ENCODE measurements at places on chromosomes 2 and 18.

DNA sequence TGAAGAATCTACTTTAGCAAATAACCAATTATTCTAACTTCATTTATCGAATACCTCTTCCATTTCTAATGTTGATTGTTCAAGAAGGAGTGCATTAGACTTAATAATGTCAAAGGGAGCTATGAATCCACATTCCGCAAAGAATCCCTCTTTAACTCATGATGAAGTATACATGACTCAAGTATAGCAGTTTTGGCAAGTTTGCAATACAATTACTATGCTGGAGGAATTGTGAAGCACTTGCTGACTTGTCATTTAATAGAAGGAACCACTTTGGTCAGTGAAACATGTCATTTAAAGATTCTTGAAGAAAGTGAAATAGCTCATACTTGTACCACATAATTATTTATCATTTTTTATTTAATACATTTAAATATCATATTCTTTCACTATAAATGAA is 125.1 kb downstream of the SLC39A10 start:
- no peak for DNase-seq

DNA sequence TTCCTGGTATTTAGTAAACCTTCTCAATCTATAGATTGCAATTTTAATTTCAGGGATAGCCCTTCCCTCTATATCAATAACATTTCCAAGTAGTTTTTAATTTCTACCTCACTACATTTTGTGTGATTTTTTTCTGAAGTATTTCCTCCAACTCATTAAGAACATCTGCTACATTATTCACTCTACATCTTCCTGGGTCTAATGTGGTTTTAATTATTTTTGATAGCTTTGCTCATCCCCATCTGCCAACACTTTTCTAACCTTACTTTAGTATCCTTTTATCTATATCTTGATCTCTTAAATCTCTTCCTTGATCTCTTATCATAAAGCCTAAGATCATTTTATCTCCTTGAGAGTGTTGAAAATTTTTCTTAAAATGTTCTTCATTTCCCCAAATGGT is 278.3 kb upstream of the CYP26B1 start:
- no peak for DNase-seq

DNA sequence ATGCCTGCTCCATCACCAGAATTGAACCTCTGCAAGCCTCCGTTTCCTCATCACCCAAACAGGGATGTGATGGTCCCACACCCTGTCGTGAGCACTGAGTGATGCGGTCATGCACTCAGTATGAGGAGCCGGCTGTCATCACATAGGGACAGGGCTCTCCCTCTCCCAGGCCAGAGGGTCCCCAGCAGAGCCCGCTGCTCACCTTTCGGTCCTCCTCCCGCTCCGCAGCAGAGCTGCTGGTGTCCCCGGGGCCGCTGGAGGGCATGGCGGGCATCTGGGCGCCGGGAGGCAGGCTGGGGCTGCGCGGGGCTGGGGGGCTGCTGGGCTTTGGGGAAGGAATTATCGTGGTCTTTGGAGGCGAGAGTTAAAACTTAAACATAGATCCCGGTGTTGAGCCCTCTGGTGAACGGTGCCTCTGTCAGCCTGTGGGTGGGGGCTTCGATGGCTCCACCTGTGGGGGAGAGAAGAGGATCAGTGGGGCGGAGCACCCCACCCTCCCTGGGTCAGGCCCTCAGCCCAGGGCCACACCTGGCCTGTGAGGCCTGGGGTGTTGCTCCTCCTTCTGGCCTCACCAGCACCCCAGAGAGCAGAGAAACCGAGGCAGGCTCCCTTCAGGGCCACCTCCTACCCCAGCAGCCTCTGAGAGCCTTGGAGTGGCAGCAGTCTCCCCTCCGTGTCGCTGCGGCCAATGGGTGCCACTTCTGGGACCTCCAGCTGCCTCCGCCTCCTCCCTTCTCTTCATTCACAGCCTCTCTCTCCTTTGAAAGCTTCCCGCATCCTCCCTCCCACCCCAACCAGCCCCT is 27.8 kb downstream of the DNMT3A start:
- DNase-seq, result no peak

DNA sequence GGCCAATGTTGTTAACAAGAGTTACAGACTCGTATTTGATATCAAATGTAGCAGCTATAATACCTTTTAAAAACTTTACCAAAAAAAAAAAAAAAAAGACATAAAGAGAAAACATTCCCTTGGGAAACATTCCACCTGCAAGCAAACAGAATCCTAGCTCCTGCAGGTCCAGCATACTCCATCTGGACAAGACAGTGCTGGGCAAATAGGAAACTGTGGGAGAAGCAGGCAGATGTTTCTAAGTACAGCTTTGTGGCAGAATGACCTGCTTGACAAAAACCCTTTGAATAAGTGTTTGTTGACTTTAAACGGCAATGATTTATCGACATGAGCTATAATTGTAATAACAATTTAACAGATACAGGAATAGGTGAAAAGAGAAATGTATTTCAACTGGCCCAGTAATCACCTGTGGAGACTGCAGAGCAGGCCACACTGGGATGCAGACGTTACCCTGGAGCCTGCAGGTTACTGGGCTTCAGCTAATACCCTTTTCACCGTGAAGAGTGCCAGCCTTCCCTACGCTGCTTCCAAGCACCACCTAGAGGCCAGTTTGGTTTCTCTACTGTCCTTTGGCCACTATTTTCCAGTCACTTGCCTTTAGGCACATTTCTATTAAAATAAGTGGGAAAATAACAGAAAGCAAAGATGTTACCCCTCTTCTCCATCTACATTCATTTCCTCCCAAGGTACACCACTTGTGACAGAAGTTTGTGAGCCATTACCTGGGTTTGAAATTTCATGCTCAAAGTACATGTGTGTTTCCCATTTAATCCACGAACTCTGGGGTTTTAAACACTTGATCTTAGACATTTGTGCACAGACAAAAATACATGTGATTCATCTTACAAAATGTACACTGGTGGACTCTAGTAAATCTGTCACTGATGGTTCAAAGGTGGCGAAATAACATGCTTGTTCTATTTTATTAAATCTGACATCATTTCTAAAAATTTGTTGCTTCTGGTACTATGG is 96.9 kb upstream of the ZNF397 start:
- no peak for DNase-seq

GRCh38 chr2:121253674-121254240 is 31.2 kb downstream of the TFCP2L1 start:
- no peak for DNase-seq

- no peak for DNase-seq
These were observed 1081.9 kb downstream of the LRP1B start for GRCh38 chr2:141048951-141049350.

DNA sequence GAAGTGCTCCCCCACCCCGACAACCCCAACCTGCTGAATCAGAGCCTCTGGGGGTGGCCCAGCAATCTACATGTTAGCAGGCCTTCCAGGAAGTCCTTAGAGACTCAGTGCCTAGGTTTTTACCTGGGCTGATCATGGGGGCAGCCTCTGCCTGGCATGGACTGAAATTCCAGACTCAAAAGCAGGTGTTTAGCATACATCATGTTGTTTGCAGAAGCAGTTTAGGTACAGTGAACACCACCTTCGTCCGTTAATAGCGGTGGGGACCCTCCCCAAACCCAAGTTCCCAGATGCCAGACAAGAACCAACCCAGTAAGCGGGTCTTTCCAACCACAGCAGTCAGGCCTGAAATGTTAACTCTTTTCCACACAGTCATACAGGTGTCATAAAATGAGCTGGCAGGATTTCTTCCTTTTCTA is 26.4 kb upstream of the GALR1 start:
- DNase-seq, result no peak

GRCh38 chr2:211982162-211982561 is 556.4 kb downstream of the ERBB4 start:
- no peak for DNase-seq

DNA sequence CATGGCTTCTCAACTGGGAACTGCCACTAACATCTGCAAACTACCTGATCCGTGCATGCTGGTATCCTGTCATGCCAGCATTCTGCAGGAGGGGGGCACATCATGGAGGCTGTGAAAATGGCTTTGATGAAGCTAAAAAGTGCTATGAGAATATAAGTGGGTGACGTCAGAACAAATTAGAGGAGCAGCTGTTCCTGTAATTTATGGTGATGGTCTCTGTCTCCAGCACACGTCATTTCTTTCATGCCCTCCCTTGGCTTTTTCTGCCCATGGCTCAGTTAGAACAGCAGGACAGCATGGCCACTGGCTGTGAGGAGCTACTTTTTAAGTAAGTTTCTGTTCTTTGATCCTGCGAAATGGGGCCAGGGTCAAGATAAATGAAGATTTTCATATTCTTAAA is 466.3 kb downstream of the THSD7B start:
- no peak for DNase-seq

DNA sequence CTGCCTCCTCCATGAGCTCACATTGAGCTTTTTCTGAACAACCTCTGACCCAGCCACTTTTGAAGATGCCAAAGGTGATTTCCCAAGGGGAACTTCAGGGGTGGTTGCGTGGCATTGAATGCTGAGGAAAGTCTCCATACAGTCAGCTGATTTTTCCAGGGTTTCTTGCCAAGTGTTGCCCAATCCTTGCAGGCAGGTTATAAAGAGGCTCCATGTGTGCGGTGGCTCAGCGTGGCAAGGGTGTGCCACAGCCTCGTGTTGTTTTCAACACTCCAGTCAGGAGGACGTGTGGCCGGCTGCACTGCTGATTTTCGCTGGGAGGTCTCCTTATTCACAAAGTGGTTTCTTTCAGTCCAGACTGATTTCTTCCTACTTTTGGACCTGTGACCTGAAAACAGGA is 81.4 kb upstream of the GATA6 start:
- DNase-seq, result no peak

GRCh38 chr2:128573531-128573930 is 254.9 kb upstream of the HS6ST1 start:
- no peak for DNase-seq

- no peak for DNase-seq
These were observed 57.3 kb upstream of the ALPP start for GRCh38 chr2:232321156-232321816.

DNA sequence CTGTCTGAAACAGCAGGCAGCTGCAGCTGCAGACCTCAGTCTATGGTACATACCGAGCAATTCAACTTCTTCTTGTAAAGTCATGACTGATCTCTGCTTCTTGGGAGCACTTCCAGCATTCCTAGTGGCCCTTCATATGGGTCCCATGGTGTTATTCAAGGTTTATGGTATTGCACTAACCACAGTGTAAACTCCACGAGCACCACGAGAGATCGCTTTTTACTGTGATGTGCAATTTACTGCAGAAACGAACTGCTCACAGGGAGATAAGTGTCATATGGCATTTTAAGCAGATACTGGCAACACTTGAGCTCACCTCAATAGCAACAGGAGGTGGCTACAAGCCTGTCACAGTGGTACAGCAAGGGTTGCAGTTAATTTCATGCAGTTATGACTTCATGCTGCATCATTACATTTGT is 38.6 kb upstream of the SH3BP4 start:
- DNase-seq, result no peak

DNA sequence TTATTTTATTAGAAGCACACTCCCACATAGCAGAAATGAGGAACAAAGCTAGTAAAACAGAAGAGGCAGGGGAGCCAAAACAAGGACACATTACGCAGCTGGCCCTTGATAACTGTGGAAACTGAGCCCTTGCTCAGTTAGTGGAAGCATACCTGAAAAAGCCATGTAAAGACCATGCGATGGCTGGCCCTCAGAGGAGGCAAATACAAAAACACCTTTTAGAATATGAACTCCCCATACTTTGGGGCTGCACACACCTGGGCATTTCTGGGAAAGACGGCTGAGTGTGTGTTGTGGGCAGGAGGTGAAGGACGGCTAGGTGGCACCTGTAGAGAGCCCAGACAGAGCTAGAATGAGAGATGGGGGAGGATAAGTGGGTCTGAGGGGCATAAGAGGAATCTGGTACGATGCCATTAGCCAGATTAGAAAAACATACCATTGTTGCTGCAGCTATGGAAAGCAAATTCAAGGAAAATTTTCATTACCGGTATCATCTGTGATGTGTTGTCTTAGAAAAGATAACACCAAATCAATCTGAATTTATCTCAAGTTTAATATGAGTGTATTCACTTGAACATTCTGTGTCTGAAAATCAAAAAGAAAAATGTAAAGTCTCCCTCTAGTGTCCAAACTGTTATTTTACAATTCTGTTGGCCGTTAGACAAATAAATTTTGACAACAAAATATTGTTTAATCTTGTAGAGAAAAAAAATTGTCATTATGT is 45.2 kb upstream of the SULT1C3 start:
- DNase-seq, result no peak

- no peak for DNase-seq
These were observed 114.5 kb upstream of the TANK start for GRCh38 chr2:161045726-161046125.

- DNase-seq, result no peak
These were observed 175.6 kb downstream of the BCL11A start for GRCh38 chr2:60377825-60378224.

- DNase-seq, result peak; percentile 3
These were observed 331 bp downstream of the SERPINE2 start for GRCh38 chr2:224038830-224039079.

DNA sequence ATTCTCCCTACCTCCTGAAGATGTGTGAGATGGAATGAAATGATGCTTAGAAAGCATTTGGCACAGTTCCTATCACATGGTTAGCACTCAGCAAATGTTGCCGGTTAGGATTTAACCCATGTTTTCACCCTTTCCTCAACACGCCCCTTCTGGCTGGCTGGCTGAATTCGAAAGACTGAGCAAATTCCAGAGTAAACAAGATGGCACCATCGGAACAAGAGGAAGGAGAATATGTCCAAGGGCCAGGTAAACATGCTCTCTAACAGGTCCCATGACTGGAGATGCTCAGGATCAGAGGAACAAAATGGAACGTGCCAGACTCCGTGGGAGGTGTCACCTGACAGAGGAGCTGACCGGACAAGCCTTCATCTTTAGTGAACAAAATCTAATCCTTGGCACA is 145.6 kb downstream of the ANKRD44 start:
- no peak for DNase-seq

DNA sequence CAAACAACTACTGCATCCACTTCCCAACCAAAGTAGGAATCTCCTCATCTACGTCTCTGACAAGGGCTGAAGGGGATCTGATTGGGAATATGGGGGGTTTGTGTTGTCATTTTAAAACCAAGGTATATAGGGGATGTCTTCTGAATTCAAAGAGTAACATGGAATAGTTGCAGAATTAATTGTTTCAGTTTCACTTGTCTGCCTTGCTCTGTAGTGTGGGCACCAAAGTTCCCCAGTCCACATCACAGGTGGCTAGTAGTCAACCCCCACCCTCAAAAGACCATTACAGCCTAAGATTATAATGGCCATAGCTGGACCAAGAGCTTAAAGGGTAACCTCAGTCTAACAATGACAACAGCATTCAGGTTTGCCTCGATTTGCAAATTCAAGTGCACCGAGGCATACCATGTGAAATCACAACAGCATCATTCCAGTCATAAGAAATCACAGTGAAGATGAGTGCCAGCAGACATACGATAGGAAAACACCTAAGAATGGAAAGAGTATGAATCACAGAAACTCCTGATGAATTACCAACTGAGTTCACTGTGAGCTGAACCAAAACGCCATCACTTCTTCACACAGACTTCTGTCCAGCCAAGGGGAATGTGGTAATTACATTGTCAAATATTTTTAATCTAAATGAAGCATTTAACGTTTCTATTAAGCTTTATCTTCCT is 52.4 kb downstream of the MYO5B start:
- no peak for DNase-seq
